ENCODE measurements at places on chromosomes 3 and 15. TPM values are rescaled to one million over a fixed set of nuclear protein-coding genes. Genes with fewer than 3 reads are reported as not detected.

The NLGN1 gene
- 14.8 TPM for total RNA-seq

DNA sequence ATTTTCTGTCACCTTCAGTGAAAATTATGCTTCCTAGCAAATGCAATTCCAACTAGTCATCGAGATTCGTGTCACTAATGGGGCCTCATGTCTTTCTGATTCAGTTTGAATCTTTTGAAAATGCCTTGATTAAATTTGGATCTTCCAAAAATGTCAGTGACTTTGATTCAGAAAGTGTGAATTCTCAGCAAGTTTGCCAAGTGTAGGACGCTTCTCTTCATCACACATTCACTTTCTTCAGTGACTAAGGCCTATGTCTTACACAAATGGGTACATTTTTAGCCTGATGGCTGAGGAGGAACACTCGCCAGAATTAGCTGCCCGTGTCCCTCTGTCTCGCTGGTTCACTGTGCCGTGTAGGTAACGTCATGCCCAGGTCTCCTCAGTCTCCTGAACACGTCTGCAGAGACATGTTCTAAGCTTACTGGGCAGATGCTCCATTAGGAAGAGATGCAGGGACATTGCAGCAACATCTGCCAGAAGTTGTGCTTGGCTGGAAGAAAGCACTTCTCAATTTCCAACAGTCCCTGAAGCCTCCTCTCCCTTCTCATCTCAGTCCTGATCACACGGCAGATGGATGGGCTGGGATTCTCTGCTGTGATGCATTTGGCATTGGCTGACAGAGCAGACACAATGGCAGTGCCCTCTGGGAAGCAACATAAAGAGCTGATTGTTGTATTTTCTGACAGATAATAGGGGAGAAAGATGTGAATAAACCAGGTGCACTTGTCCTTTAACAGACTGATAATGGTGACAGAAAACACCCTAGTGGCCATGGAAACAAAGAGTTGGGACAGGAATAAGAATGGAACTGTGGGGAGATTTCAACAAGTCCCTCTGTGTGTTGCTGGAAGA lies 29.1 kb upstream of the LYZL4 start:
- DNase-seq: no peak

DNA sequence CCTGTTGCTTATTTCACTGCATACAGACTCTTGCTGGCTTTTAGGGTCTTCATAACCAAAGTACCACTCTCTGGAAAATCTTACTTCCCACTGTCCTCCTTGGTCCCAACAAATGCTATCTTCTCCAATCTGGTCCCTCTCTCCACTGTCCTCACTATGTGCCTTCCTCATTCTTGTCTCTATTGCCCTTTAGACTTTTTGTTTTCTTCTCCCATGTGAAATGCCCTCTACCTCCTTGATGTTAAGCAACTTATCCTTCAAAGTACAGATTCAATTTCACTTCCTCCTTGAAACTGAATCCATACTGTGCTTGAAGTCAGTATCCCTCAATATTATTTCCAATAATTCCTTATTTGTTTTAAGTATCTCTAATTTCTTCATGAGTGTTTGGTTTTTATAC lies 60.8 kb downstream of the CGGBP1 start:
- no peak for DNase-seq

DNA sequence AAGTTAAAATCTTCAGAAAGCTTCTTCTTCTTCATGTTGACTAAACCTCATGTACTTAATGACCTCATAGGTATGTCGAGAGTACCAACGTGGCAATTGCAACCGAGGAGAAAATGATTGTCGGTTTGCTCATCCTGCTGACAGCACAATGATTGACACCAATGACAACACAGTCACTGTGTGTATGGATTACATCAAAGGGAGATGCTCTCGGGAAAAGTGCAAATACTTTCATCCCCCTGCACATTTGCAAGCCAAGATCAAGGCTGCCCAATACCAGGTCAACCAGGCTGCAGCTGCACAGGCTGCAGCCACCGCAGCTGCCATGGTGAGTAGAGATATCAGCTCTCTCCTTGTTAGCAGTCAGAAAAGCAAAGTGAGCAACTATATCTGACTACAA lies 176.5 kb downstream of the MBNL1 start:
- no peak for DNase-seq

- no peak for DNase-seq
Observed at GRCh38 chr3:11377719-11378118, 105.5 kb downstream of the ATG7 start.

DNA sequence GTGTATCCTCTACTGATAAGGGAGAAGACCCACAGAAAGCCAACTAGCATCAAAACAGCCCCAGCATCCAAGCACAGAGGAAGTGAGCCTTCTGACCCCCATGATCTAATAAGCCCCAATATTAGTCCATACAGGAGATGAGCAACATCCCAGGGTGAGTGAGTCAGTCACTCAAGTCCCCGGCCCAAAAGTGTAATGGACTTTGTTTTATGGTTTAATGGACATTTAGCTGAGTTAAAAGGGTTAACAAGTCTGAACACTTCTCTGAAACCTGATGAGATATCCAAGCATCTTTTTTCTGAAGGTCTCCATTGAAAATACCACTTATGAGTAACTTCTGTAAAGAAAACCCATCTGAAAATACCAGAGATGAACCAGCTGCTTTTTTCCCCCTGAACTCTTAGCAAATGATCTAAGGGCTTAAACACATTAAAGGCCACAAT lies 115.6 kb downstream of the GREM1 start:
- DNase-seq: no peak

The SH3GL3 gene
- total RNA-seq: 16.3 TPM

DNA sequence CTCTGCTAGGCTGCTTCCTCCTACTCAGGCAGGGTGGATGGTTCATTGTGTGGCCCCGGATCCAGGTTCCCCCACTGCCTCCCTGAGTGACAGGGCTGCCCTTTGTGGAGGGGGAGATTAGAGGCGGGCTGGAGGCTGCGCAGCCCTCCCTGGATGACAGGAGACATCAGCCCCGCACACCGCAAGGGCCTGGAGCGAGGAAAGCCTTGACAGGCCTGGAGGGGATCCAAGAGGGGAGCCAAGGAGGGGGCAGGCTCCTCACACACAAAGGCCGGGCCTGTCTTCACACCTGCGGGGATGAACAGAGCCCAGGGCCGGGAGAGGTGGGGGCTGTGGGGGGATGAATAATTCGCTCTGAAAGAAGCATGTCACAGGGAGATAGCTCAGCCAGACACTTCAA lies 72.9 kb downstream of the RPN1 start:
- no peak for DNase-seq

DNA sequence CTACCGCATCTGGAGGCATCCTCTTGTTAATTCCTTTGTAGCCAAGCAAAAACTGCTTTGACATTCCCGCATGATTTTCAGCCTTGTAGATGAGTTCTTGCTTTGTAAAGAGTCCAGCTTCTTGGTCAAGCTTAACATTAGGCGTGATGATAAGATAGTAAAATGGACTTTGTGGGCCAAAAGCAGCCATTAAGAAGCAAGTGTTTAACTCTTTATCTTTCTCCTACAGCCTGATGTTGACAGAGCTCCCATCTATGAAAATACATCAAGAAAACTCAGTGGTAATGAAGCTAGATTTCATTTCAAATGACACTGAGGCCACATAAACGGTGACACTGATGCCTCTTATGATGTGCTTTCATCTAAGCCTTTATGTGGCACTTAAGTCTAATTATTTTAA lies 33.2 kb downstream of the FNDC3B start:
- no peak for DNase-seq

DNA sequence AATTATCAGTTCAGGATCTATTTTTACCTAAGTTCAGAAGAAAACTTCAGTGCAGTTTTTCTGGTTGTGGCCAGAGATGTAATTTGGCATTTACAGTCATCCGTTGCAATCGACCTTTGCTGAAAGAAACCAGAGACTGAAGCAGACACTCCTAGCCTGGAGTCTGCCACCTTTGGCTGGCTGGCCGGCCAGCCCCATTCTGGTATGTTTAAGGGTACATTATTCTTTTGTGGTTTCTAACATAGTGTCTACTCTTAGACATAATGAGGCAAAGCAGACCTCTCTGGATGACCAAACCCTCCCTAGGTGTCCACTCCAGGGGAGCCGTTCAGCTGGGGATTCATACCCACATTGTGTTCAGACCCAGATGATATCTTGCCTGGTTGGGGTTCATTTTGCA lies 275.9 kb upstream of the TPM1 start:
- DNase-seq: no peak

GRCh38 chr3:139555249-139555648 lies 15.7 kb upstream of the RBP1 start:
- no peak for DNase-seq
